Esophagus squamous epithelium (tissue), 5 donors: ENCODE measurements at places on chromosomes 12 and 14.

- DNase-seq: no peak
These were observed 131.5 kb downstream of the CHST11 start for GRCh38 chr12:104588047-104588920.

DNA sequence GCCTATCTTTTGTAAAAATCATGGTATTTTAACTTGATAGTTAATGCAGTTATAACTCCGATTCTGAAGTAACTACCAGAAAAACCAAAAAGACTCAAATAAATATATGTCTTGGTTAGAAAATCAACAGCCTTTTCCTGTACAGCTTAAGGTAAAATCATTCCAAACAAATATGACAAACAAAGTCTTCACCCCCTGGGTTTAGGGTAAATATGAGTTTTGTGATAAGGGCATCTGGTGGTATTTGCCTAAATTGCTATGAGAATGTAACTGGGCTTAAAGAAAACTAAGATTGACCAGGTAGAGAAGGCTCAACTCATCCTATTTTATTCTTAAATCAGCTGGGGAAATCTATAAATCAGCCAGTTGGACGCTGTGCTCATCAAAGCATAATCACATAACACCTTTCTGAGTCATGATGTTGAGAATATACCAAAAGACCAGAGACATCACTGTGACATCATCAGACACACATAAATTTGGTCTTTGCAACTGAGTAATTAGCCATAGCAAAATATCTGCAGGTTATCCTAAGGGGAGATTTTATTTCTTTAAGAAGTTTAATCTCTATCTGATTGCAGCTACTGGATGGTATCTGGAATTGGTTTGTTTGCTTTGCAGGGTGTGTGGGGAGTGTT is 133.9 kb downstream of the STXBP6 start:
- no peak for DNase-seq

DNA sequence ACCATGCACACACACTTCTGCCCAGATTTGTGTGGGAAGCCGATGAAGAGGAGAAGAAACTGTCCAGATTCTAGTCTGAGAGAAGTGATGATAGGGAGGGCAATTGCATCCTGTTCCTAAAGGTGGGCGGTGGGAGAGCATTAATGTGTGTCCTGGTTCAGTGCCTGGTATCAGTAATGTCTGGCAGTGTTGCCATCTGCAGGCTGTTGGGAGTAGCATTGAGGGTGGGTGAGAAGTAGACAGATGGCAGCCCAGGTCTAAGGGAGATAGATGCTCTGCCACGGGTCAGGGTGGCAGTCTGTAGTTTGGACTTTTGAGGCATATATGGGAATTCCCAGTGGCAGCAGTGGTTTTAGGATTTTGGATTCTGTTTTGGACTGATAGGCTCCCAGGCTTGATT is 156.4 kb downstream of the ETNK1 start:
- DNase-seq: no peak

GRCh38 chr12:114241973-114242434 is 163.9 kb downstream of the TBX5 start:
- DNase-seq: no peak

DNA sequence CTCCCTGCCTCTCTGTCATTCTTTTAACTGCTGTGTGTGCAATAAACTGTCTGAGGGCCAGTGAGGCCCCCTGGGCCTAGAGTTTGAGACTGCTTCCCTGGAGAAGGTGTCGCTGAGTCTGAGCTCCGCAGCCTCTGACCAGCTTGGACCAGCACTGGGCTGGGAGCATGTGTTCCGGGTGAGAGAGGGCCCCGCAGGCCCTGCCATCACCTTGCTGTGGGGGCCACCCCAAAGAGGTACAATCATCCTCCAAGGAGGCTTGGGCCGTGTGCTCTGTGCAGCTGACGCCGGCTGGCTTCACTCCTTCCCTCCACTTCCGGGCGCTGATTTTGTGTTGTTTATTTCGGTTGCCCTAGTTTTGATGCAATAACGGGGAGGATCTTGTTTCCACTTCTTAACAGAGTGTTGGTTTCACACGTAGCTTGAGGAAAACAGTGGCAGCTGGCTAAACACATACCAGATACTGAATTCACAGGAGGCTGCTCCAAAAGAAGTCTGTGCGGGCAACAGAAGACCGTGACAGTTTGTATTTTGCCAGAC is 121.6 kb downstream of the TMEM132C start:
- no peak for DNase-seq

DNA sequence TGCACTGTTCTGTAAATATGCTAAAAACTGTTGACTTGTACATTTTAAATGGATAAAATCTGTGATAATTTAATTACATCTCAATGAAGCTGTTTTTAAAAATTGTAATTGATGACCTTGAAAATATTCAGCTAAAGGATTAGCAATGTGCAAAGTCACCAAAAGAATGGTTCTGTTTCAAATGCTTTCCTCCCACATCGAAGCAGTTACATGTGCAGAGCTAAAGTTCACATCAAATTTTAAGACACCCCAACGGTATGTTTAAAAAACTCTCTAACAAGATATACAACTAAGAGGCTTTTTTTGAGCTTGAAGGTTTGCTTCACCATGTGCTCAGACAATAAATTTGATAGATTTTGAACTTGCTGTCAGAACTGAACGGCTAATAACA is 114.6 kb upstream of the KRAS start:
- DNase-seq: no peak

- DNase-seq: no peak
These were observed 396.6 kb downstream of the NRXN3 start for GRCh38 chr14:78566859-78567172.

DNA sequence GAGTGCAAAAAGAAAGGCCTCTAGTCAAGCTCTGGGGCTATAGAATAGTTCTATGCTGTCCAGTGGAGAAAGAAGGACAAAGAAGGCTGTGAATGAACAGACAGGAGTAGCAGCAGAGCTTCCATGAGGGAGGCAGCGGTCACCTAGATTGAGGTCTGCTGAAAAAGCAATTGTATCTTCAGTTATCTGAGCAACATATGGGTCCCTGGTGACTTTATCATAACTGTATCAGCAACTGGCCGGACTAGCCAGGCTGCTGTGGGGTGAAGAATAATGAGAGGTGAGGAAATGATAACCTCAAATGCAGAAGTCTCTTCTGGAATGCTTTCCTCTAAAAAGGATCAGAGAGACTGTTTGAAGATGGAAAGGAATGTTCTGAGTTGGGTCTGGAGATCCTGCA is 971.3 kb upstream of the TMEM132C start:
- no peak for DNase-seq

DNA sequence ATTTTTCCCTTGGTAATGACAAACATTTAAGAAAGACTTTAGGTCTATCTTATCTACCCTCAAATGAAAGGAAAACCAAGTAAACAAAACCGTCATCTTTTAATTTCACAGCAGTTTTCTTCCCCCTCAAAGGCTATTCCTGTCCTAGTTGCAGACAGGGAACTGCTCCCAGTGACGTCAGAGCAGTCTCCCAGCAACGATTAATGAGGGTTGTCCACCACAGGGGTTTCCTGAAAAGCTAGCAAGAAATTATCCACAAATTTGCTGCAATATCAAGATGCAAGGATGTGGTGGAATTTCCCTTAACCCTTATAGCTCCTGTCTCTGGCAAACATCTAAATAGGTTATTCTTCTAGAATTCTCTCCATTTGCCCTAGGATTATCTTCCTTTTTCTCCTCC is 89.1 kb upstream of the STAC3 start:
- DNase-seq: no peak

- DNase-seq: no peak
These were observed 128.0 kb upstream of the EEA1 start for GRCh38 chr12:93056971-93057535.

- no peak for DNase-seq
These were observed 51.2 kb downstream of the ACSS3 start for GRCh38 chr12:81128930-81129554.

DNA sequence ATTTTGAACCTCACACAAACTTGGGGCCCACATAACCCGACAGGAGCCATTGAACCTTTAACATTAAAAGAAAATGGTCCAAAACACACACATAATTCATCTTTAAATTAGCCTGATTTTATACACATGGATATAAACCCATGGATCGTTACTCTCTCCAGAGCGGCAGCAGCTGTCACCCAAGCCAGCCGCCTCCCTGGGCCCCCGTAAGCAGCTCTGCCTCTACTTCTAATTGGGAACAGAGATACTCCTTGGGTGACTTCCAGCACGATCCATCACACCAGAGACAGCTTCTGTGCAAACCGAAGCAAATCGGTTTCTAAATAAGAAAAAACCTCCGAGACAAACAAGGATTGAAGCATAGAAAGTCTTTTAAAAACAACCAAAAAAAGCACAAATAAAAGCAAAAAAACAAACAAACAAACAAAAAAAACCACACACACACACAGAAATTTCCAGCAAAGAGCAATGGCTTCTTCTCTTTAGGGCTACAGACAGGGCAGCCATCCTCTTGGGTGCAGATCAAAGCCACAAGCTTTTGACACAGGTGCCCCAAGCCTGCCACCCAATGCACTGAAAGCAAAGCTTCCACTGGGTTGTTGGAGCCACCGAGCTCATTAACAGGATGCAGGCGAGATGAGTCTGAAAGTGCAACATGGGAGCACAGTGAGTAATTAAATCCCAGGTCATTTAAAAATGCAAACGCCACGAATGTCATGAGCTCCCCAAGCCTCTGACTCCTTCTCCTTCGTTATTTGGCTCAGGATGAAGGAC is 156.9 kb downstream of the DPF3 start:
- DNase-seq: no peak

GRCh38 chr14:63616015-63616414 is 25.7 kb downstream of the WDR89 start:
- no peak for DNase-seq

GRCh38 chr12:45669792-45670191 is 59.7 kb upstream of the ARID2 start:
- no peak for DNase-seq

DNA sequence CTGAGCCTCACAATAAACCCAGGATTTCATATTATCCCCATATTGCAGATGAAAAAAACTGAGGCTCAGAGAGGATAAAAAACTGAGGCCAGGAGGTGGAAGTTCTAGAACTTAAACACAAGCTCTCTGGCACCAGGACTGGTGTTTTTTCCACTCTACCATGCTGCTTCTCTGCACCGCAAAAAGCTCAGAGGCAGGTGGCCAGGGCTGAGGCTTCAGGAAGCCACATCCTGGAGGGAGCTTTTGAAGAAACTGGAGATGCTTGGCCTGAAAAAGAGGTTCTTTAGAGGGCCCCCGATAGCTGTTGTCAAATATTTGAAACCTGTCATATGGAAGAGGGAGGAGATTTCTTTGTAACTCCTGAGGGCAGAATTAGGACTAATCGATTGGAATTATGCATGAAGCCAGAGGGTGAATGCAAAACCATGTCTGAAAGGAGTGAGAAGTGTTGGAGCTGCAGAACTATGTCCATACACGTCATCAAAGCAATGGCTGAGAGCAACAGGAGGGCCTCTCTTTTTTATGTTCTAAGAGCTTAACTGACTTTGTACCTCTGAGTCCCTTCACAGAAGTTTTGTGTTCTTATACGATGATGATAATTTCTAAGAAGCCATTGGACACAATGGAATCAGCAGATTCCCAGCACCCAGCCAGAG is 448.6 kb downstream of the FUT8 start:
- no peak for DNase-seq

DNA sequence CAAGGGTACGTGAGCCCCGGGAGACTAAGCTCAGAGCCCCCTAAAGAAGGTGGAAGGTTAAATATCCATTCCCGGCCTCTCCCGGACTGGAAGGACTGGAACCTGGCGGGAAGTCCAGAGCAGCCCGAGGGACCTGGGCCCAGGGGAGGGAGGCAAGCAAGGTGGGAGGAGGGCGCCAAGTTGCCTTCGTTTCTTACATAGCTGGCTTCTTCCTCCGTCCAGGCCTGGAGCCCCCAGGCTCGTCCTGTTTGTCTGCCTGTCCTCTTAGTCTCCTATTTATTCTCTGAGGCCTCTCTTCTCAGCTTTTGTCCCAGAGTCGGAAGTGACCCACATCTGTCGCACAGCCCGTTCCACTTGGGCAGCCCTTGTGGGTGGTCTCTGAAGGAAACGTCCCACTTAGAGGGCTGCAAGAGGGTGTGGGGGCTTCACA is 745 bp downstream of the PCK2 start:
- no peak for DNase-seq

DNA sequence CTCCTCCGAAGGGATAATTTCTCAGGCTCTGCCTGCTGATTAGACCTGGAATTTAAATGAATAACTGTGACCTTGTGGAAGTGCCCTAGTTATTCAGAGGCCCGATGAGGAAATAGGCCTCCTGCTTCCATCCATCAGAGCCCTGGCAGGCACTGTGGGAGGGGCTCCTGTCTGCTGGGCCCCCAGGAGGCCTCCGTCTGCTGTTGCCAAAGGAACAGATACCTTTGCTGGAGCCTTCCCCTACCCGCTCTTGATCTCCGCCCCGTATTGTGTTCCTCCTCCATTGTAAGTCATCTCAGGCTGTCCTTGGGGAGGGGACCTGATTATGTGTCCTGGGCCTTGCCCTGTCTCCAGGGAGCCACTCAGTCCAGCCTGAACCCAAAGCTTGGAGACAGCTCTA is 112.3 kb downstream of the NRXN3 start:
- no peak for DNase-seq

- no peak for DNase-seq
These were observed 27.5 kb upstream of the DCN start for GRCh38 chr12:91210144-91210543.

DNA sequence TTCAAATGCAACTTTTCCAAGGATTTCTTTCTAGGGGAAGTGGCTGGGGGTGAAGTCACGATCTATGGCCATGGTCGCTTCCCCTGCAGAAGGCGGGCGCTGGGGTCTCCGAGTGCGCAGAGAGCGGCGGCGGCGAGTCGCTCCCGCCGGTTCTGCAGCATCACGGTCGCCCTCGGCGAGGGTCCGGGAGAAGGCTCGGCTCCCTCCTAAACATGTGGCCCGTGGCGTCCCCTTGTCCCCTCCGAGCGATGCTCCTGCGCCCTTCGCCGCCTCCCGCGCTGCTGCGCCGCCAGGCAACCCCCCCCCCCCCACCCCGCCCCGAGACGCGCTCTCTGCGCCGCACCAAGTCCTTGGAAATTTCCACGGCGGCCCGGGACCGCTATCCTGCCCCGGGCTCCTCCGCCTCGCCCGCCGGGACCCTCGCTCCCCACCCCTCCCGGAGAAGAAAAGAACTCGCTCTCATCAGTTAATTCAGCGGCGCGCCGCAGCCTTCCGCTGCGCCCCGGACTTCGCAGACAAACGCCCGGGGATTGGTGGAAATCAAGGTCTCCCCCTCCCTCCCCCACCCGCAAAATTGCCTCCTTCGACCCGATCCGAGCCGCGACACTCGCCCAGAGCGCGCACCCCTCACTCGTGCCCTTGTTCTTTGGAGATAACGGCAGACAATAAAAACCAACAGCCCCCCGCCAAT is at the start of gene ST8SIA1:
Gene ST8SIA1 (minus strand): TSS at position 298 of the 691 bp plus-strand sequence. CDS start 475 bp downstream, outside the sequence.
- no peak for DNase-seq

- no peak for DNase-seq
These were observed 19.1 kb downstream of the TUNAR start for GRCh38 chr14:95895720-95896119.
